Kidney (tissue), 22 donors: ENCODE measurements at places on chromosomes 5 and 9.

DNA sequence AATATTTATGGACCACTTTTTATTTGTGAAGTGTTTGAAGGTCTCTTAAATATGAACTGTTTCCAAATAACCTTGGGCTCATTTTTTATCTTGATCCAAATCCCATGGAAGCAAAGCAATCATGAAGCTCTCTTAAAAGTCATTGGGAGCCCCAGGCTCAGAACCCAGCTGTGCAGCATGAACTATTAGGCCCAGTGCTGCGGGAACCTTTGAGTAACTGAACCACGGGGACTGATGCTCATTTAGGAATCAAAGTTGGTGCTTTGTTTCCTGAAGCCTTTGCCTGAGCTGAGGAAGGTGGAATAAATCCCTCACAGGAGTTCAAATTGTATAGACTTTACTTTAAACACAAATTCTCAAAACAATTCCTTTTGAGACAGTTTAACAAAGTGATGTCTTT is 27.8 kb downstream of the MAT2B start:
- DNase-seq, result no peak

DNA sequence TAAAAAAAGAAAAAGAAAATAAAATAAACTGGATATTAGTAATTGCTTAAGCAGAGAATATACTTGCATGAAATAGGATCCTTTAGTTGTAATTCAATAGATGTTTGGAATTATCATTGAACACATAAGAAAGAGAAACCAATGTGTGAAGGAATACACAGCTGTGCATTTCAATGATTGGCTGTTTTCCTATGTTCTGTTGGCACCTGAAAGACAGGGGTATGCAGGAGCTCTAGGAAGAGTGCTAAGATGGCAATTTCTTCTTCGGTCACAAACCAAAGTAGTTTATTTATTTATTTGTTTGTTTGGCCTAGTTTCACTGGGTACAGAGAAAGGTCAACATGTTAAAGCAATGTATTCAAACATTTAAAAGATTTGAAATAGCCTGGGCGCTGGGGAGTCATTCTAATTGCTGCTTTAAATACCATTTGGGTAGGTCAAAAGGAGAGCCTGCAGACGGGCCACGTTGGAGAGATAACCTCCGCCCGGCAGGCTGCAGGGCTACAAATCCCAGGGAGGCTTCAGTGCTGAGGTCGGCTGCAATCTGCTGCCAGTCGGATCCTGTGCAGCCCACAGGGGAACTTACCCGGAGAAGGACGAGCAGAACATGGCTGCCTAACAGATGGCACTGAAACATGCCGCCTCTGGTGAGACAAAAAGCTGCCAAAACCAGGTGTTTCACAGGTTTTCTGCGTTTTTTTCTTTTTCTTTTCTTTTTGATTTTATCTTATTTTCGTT is 154.2 kb upstream of the TYRP1 start:
- DNase-seq, result no peak

GRCh38 chr5:23268136-23268535 is 239.3 kb upstream of the PRDM9 start:
- DNase-seq, result no peak

DNA sequence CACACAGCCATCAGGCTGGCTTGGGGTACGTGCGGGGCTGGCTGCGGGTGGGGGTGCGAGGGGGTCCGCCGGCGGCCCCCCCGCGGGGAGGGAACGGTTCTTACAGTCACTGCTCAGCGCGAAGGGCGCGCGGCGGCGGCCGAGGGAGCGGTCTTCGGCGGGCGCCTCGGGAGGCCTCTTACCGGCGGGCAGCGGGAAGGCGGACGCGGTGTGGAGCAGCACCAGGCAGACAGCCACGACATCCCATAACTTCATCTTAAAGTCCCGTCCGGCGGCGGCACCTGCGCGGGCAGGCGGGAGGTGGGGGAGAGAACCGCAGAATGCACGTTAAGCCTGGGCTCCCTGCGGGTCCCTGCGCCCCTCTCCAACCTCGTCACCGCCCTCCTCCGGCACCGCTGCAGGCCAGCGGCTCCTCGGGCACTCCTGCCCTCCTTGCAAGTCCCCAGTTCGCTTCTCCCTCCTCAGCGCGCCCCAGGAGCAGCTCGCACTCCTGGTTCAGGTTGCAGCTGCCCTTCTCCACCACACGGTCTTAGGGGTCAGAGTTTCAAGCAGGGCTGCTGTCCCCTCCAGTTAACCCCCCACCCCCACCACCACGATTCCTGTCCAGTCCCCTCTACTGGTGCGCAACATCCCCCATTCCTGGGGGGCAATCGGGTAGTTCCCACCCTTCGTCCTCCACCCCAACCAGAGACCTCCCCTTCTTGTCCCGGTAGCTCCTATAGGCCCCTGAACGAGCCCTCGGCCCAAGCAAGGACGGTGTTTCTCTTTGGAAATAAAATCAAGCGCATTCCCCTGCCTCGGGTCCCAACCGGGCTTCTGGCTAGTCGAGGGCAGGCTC is 5.1 kb downstream of the GDNF start:
- peak; percentile 45 for DNase-seq

DNA sequence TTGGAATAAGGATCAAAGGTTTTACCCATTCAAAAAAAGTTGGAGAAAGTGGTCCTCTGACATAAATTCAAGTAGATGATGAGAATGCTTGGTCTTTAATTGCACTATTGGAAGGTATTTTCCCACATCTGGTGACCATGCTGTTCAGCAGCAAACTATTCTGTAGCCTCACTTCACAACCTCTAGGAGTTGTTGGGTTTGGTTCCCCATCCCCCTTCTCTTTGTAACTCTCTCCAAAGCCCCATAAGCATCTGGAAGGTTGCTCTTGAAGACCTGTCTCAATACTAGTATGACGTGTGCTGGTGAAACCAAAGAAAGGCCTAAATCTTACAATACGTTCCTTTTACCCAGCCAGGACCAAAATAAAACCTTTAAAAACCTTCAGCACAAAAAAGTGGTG is 8.5 kb downstream of the RGMB start:
- DNase-seq, result no peak

- DNase-seq, result no peak
Measured at GRCh38 chr9:90795871-90796317, 5.7 kb upstream of the SYK start.
